ENCODE measurements at places on chromosomes 1 and 21.

- no peak for DNase-seq
Measured at GRCh38 chr1:24195874-24196273, 8.8 kb upstream of the IFNLR1 start.

DNA sequence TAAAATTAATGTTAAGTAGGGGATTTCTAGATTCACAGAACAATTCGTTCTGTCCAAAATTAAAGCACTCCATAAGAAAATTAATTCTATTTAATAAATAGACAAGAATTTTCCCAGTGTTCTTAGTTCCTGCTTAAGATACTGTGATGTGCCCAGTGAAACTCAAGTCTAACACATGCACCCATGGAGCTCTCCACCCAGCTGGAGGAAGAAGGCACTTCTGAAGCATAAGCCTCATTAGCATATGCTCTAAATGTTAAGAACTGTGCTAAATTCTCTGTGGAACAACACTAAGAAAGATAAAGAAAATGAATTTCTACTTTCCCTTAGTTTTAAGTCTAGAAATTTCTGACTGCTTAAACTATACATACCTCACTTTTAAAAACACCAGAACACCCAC lies 71.2 kb downstream of the TTLL7 start:
- DNase-seq, result no peak

DNA sequence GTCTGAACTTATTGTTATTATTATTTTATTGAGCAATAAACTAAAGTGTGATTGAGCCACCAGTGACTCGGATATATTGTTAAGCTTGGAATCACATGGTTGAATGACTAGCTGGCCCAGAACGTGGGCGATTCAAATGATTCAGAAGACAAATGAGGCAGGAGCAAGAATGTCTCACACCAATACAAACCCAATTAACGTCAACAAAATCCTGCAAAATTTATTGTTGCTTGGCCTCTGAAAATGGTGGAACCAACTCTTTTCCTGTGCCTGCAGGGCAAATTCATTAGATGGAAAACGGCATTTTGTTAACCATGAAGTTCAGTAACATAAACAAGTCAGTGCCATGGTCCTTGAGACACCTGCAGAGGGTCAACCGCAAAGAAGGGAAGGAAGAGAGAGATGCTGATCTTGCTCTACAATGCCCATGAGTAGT lies 482.0 kb downstream of the SETD4 start:
- DNase-seq, result no peak

- no peak for DNase-seq
Measured at GRCh38 chr1:50148142-50148923, 39.6 kb downstream of the ELAVL4 start.

GRCh38 chr1:114671011-114671938 lies 1.4 kb upstream of the DENND2C start:
- no peak for DNase-seq

DNA sequence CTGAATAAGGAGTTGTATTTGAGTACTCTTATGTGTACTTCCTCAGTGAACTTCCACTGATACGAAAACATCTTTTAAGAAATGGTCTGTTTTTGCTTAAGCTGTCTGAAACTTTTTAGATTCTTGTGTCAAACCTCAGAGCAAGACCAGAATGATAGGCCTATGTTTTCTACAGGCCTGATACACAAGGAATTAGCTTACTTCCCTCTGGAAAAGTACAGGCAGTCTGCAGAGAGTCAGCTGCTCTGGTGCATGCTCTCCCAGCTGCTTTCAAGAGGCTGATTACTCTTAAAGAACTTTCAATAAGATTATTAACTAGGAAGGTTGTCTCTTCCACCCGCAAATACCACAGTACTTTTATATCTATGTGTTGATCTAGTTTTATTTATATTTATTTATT lies 9.5 kb downstream of the SNX27 start:
- no peak for DNase-seq

DNA sequence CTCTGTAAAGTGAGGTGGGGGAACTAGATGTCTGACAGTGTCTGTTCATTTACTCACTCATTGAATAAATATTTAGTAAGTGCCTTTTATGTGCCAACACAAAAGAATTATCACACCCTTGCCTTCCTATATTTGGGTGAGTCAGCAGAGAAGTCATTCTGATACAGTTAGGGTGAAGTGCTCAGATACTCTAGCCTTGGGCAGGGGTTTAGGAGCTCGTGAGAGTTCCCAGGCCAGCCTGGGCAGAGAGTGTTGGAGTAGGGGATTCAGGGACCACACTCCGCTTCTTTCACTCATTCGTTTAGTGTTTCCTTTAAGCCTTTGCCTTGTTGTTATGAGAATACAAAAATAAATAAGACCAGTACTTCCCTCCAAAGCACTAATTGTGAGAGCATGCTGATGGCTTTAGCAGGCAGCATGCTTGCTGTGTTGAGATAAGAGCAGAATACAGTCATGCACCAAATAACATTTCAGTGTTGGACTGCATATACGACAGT lies 83.9 kb downstream of the DYRK1A start:
- no peak for DNase-seq

GRCh38 chr21:32612999-32613337 lies 791 bp upstream of the CFAP298 start:
- no peak for DNase-seq
